Common myeloid progenitor, CD34-positive (primary cell): ENCODE measurements at places on chromosomes 3 and 15.

- DNase-seq: no peak
These were observed 187.3 kb downstream of the SUCNR1 start for GRCh38 chr3:152060701-152061100.

GRCh38 chr3:117036259-117036799, 326.8 kb downstream of the TUSC7 start:
- peak; percentile 92 for DNase-seq

DNA sequence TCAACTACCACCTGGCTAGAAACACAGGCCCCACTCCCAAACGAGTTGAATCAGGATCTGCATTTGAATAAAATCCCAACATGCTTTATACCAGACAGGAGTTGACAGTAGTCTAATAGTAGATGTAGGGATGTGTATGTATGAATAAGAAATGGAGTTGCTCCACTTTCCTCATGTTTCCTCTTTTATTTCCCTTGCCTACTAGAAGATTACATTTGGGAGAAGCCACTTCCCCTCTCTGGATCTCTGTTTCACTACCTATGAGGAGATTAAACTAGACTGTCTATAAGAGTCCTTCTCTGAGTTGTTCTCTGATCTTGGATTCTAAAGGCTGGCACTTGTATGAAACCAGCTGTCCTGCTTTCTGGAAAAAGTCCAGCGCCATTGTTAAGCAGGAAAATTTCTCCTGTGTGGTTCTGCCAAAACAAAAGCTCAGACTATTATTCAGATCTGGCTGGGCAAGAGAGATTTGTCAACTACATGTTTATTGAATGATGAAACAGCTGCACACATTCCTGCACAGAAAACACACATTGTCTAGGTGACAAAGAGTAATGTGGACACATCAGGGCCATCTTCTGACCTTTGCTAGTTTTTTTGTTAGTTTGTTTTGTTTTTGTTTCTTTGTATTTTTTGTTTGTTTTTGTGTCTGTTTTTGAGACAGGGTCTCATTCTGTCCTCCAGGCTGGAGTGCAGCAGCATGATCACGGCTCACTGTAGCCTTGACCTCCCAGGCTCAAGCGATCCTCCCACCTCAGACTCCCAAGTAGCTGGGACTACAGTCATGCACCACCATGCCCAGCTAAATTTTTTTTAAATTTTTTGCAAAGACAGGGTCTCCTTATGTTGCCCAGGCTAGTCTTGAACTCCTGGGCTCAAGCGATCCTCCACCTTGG, 29.9 kb downstream of the ACP3 start:
- DNase-seq: no peak

DNA sequence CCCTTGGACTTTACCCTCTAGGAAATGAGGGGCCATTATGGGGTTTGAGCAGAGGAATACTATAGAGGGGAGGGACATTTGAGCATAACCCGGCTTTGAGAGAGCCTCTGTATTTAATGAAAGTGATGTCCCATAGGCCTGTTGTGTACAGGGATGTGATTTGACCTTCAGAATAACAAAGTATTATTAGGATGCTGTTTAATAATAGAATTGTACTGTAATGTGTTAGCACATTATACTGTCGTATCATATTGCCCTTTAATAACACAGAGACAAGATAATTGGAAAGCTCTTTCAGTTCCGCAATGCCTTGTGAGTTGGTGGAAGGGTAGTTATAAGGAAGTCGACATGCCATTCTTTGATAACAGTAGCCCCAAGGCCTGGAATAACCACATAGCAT, 328.3 kb downstream of the RYR3 start:
- DNase-seq: no peak

- no peak for DNase-seq
These were observed 44.9 kb downstream of the FGF7 start for GRCh38 chr15:49467746-49468480.

GRCh38 chr3:5678844-5679243, 491.3 kb downstream of the EDEM1 start:
- no peak for DNase-seq

- no peak for DNase-seq
These were observed 258.8 kb downstream of the PLOD2 start for GRCh38 chr3:145902166-145902565.

DNA sequence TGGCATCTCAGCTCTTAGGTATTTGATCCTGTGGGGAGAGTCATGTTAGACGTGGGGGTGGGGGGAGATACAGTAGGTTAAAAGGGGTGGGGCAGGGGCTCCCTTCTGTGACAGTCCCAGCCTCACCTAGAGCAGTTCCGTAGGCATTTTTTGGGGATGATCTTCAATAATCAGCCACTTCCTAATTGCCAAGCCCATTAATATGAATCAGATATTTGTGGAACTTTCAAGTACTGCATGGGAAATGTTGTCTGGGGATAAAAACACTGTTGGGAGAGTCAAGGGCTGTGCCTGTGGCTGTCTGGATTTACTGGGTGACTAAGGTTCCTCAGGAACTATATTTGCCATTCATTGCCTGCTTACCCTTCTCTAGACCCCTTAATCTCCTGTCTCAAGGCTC, 9.5 kb downstream of the C3orf52 start:
- DNase-seq: no peak

DNA sequence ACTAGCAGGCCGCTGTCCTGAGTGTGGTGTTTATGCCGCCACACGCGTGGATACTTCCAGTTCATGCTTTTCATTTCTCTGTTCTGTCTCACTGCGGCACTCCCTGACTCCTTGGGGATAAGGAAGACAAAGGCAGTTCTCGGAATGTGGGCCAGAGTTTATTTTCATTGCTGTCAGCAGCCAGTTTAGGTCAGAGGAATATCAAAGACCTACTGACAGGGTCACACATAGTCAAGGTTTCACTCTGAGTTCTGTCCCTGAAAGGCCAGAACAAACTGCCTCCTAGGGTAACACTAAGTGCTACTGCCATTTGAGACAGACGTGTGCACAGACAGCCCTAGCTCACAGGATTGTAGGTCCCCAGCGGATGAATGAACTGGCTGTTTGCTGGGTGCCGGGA, 27.3 kb upstream of the SPTBN5 start:
- no peak for DNase-seq

DNA sequence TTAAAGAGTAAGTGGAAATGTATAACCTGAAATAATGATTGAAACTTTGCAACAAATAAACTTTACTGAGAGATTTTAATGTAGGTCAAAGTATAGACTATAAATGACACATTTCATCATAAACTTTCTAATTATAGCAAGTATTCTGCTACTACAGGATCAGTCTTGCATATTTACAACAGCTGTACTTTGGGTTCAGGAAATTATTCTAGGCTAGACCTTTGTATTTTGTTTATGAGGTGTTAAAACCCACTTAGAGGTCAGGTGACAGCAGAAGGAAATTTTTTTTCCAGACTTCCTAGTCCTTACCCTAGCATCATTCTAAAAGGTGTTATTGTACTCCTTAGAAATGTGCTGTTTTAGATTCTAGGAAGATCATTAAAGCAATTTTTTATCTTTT, 2.3 kb downstream of the RNF7 start:
- no peak for DNase-seq

- peak; percentile 50 for DNase-seq
These were observed 82.7 kb upstream of the SLC6A6 start for GRCh38 chr3:14319654-14320182.

DNA sequence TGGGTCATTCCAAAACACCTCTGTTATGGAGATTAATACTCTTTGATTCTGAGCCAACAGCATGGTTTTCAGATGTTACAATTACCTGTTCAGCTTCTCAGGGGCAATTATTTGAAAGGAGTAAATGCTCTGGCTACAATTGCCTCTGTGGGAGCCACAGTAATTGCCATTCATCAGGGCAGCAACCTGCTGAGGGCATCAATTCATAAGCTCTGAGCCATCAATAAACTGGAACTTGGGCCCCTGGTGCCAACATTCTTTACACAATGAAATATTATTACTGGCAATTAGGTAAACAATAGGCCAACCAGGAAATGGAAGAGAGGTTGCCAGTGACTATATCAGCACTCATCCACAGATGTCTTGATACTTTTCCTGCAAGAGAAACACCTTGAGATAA, 660.8 kb downstream of the MECOM start:
- DNase-seq: no peak

DNA sequence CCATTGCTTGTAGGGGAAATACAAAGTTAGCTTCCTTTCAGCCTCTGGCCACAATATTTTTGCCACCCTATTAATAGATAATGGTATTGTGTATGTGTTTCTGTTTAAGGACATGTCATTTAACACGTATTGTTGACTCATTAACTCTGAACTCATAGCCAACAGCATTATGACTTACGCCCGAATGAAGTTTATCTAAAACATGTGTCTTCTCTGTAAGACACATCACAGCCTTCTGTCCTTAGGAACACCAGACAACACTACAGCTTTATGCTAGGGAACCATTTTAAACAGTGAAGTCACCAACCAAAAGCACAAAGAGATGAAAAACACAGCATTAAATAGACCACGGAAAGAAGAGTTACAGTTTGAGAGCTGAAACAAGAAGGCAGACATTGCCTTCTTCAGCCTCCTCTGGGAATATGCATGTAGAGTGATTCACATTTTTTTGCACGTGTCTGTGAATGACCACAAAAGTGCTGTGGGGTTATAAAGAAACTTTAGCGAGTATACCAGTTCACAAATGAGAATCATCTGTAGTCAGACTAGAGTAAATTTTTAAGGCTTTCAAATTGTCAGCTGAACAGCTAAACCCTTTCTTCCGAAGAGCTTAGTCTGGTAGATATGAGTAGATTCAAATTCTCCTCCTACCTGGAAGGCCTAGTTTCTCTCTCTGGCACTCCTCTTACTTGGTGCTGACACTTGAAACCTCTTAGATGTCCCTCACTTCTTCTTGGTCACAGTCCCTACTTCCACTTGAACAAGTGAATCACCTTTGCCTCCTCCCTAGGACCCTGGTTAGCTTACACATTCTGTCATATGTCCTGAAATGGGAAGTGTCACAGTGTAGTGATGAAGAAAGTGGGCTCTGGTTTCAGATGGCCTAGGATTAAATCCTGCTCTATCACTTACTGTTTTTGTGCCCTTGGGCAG, 32.2 kb downstream of the MCTP2 start:
- DNase-seq: no peak

GRCh38 chr3:40167958-40168357, 141.5 kb upstream of the EIF1B start:
- no peak for DNase-seq

DNA sequence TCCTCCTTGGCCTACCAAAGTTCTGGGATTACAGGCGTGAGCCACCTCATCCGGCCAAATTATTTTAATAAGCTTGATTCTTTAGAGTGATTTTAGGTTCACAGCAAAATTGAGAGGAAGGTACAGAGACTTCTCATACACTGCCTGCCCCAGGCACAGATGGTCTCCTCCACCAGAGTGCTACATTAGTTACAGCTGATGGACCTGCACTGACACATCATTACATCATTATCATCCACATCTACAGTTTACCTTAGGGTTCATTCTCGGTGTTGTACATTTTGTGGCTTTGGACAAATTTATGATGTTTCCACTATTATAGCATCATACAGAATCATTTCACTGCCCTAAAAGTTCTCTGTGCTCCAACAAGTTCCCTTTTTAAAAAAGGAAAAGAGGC, 4.4 kb upstream of the VPS8 start:
- DNase-seq: no peak

DNA sequence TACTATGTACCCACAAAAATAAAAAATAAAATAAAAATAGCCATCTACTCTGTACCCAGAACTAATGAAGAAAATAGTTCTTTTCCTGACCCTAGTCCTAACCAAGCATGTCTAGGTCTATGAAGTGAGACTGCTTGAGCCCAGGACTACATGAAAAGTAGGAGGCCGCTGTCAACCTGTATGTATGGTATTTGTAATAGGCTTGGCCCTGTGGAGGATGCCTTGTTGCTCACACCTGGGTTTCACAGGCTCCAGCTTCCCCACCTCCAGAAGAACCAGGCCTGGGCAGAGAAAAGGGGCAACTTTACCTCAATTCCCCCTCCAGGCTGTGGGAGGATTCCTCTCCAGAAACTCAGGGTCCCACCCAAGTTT, 6.8 kb upstream of the PKM start:
- peak; percentile 28 for DNase-seq

DNA sequence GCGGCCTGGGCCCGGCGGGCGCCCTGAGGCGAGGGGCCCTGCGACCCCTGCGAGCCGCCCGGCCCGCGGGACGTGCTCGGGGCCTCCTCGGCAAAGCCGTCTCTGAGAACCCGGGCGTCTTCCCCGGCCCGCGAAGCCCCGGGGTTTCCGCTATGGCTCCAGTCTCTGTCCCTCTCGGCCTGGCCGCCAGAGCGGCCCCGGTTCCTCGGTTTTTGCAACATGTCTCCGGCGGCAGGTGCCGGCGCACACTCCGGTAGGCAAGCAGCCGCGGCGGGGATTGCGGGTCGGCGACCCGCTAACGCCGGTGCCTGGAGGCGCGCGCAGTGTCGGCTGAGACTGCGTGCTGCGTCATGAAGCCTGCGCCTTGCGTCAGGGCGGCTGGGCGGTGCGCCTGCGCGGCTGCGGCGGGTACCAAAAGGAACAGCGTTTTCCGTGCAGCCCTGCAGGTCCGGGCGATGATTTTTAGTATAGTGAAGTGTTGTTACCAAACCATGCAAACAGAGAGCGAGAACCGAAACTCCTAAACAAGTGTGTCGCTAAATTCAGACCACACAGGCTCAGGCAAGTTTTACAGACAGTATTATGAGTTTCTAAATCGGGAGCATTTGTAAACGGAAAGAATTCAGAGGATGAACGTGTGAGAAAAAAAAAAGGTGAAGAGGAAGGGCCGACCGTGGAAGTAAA, at the start of gene NSMCE3:
NSMCE3 (minus strand) TSS at position 338 of the 684 bp plus-strand sequence; CDS start at position 221, 117 bp downstream.
- DNase-seq: peak; percentile 95

DNA sequence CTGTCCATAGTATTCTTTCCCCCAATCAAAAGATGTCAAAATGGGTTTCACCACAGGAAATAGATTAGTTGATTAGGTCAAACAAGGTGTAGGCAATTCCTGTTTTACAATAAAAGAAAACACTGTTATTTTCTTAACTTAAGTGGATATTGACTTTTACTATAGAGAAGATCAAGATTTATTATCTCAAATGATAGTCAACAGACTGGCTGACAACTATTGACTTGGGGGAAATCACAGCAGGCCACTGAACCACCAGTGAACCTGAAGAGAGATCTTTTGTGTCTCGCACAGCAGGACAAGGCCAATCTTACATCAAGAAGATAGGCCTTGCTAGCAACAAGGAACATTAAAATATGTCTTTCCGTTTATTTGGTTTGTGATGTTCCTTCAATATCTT, 1187.6 kb downstream of the SI start:
- DNase-seq: no peak

- no peak for DNase-seq
These were observed 35.0 kb upstream of the TNFAIP8L3 start for GRCh38 chr15:51129535-51130188.

GRCh38 chr3:193819117-193820010, 226.4 kb downstream of the OPA1 start:
- DNase-seq: no peak
